KG1 (cell line): ENCODE measurements at places on chromosomes 11 and 22.

DNA sequence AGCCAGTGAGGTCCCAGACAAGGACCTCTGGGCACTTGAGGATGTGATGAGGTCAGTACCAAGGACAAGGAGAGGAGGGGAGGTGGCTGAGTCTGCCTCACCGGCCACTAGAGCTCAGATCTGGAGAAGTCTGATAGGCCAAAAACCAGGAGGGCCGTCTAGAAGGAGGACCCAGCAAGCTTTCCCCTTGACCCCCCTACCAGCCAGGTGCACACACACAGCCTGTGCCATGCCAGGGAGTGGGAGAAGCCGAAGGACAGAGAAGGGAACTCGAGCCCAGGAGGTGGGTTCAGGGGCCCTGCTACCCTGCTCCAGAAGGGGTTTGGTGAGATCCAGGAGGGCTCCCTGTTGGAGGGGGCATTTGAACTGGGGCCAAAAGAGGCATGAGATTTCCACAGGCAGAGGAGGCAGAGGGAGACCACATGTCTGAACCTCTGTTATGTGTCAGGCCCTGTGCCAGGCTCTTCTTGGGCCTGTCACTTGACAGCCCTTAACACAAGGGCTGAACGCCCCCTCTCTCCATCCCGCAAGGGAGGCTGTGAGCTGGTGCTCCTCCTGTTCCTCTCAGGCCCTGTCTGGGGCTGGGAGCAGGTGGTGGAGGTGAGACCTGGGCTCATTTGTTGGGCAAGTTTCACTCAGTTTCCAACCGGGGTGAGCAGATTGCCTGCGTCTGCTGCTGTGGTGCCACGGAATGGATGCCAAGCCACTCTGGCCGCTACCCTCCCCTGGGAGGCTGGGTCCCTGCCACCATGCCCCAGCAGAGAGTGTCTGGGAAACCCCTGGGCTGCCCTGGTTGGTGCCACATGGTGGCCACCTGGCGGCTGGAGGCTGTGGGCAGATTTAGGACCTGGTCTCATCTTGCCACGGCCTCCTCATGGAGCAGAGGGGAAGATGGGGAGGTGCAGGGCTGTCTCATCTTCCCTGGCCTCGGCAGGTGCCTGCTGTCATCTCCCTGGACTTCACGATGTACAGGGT is 65.2 kb downstream of the MPPED1 start:
- no peak for DNase-seq

- no peak for DNase-seq
Observed at GRCh38 chr11:30740091-30740490, 153.9 kb upstream of the MPPED2 start.

- DNase-seq, result no peak
Observed at GRCh38 chr11:96002754-96003290, 78.9 kb upstream of the MTMR2 start.

DNA sequence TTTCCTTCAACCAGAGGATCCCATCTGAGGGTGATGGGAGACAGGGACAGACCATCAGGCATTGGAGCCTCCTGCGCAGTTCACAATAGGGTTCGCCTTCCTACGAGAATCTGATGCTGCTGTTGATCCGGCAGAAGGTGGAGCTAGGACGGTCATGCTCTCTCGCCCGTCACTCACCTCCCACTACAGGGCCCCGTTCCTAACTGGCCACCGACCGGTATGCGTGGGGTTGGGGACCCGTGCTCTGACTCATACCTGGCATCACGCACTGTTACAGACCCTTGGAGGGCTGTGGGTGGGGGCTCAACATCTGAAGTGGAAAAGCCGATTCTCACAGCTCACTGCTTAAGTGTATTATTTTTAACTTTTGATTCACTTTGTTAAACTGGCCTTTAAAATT is 402.3 kb downstream of the BRD1 start:
- DNase-seq, result no peak

DNA sequence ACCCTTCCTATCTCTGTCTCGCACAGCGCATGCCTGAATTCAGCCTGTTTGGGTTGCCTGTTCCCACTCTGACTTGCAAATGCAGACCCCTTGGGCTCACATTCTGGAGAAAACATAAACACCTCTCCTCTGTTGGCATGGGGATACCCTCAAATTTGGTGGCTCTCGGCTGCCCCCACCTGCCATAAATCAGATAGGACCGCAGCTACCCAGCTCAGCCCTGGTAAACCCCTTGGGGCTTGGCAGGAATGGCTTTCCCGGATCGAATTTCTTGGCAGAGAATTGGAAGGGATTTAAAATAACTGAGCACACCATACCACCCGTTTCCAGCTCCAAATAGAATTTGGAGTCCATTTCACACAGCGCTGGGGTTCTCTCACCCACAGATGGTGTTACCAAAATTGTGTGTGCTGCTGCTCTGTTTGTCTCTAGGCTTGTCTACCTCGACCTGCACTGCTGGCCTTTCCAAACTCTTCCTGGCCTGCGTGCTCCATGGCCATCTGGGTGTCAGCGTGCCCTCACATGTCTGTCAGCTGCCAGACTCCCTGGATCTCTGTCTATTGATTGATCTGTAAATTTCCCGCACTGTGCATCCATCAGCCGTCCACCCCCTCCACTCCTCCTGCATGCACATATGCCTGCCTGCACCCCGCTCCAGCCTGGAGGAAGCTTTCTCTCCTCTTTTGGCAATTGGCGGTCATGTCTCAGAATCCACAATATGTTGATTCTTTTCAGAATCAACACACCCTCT is 134.0 kb downstream of the NTM start:
- no peak for DNase-seq

DNA sequence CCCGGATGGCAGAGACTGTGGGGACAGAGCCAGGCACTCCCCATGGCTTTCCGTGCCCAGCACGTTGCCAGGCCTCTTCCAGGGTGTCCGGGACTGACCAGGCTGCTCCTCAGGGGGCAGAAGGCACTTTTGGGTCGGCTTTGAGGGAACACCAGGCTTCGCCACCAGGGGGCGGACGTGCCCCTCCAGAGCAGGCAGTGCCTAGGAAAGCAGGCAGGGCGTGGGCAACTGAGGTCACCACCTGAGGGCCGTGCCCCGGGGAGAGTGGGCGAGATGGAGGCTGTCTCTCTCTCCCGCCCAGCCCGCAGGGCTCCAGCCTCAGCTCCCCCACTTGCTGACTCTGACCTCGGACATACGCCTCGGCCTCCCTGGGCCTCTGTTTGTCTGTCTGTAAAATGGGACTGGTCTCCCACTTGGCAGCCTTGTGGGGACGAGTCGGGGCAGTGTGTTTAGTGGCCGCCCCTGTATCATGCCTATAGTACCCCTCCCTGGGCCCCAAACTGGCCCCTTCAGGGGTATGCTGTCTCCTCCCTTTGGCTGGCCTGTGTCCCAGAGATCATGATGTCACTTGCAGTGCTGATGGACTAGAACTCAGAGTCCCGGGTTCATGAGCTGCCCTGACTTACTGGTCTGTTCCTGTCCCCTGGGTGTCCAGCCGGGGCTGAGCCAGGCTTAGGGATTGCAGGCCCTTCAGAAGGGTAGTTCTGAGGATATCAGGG is 4.4 kb upstream of the PRR5 start:
- DNase-seq, result peak; percentile 60

- DNase-seq, result no peak
Observed at GRCh38 chr11:120569861-120570260, 58.3 kb downstream of the GRIK4 start.

- no peak for DNase-seq
Observed at GRCh38 chr22:26485013-26485412, 1.3 kb downstream of the SRRD start.

GRCh38 chr11:92216789-92217188 is 7.8 kb upstream of the FAT3 start:
- no peak for DNase-seq

- no peak for DNase-seq
Observed at GRCh38 chr11:76623884-76624419, 46.6 kb downstream of the LRRC32 start.

DNA sequence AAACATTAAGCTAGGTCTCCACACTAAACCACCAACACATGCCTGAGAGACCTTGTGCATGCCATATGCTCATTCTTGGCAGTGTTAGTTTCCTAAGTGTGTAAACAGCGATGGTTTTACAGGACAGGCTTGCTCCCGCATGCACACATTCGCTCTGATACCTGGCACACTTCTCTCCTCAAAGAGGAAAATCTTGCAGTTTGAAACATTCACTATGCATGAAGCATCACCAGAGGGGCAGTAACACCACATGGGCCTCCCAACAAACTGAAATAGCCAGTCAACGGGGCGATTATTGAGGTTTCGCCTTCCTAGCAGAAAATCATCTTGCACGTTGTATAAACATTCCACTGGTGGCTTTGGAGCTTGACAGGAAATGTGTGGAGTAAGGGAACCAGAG is 52.6 kb downstream of the ABTB2 start:
- DNase-seq, result no peak

DNA sequence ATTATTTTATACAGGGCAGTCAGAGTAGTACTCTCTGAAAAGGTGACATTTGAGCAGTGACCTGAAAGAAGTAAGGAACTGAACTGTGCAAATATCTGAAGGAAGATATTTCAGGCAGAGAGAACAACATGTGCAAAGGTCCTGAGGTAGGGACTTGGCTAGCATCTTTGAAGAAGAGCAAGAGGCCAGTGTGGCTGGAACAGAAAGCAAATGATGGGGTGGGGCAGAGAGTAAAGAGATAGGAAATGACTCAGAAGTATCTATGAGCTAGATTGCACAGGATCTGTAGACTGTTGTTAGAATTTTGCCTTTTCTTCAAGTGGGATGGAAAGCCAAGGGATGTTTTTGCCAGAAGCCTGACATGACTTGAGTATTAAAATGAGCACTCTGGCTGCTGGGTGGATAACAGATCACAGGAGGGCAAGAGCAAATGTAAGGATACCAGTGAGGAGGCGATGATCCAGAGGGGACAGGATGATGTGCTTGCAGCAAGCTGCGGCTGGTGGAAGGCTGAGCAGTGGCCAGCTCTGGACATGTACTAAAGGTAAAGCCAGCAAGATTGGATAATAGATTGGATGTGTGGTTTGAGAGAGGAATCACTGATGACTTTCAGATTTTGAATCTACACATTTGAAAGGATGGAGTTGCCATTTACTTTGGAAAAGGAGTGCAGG is 33.2 kb upstream of the TTC12 start:
- no peak for DNase-seq

- DNase-seq, result no peak
Observed at GRCh38 chr22:45230026-45230721, 10.5 kb downstream of the KIAA0930 start.

GRCh38 chr22:26050079-26050478 is 119.2 kb upstream of the SEZ6L start:
- DNase-seq, result no peak

GRCh38 chr11:122664188-122664587 is 8.7 kb downstream of the UBASH3B start:
- no peak for DNase-seq

- no peak for DNase-seq
Observed at GRCh38 chr22:30636226-30637077, 871 bp downstream of the SLC35E4 start.
